ENCODE measurements at places on chromosomes 2 and 18.
A peak's percentile ranks its signal among the peaks of the same experiment; 100 is the strongest.

DNA sequence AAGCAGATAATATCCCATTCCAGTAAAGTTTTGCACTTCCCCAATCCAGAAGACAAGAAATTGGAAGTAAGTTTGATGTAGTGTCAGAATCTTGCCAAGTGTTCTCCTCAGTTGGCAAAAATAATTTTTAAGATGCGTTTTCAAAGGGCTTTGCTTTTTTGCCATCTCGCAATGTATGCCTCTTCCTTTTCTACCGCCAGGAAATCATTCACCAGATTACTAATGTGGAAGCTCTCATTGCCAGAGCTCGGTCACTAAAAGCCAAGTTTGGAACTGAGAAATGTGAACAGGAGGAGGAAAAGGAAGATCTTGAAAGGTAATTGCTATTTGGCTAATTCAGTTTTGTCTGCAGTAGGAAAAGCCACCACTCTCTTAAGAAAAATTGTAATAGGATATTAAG lies 110.7 kb downstream of the RAB3GAP1 start:
- no peak for DNase-seq

DNA sequence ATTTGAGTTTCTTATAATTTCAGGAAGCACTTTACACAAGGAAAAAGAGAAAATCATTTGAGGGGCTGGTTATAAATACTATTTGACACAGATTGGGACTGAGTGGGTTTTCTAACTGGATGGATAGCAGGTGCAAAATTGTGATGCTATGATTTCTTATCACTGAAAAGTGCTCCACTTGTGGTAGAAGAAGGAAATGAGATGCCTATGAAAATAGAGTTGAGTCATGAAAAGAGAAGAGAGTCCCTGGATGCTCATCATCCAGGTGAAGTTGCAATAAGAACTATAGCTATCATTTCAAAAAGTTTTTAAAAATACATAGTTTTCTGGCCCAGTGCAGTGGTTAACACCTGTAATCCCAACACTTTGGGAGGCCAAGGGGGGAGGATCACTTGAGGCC lies 39.4 kb upstream of the NFE2L2 start:
- DNase-seq, result no peak

- no peak for DNase-seq
These were observed 113.1 kb downstream of the ZNF532 start for GRCh38 chr18:58977801-58978200.

GRCh38 chr2:168438553-168438952 lies 17.5 kb upstream of the CERS6 start:
- no peak for DNase-seq

DNA sequence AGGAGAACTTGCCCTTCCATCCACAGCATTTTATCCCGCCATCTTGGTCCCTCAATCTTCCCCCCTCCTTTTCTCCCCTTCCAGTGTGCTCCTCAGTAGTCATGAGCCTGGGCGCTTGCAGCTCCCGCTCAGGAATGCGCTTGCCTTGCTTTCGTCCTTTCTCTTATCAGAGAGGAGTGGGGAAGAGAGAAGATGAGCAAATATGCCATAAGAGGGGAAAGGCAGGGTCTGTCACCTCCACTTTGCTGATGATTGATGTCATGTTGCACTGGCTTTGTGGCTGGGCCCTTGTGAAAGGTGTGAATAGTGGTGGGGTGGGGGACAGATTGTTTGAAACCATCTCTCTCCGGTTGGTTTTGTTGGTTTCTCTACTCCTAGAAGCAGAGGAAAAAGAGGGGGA lies 569.3 kb downstream of the TNS1 start:
- DNase-seq, result peak; percentile 44

DNA sequence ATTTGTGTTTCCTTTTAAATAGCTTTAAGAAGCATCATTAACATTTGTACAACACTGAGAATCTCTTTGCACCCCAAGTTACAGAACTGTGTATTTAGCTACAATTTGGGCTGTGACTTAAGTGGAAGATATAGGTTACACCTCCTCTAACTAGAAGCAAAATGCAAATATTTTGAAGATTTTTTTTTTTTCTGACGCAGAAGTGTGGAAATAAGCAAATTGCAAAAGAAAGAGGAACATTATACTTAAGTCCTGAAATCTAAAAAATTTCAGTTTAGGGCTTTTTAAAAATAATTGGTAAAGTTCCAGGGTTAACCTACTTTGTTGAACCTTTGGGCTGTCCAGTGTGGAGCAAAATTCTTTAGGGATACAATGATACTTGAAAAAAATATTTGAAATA lies 41.4 kb upstream of the RBMS1 start:
- no peak for DNase-seq

- no peak for DNase-seq
These were observed 68.6 kb downstream of the ZBTB7C start for GRCh38 chr18:48340560-48340959.

DNA sequence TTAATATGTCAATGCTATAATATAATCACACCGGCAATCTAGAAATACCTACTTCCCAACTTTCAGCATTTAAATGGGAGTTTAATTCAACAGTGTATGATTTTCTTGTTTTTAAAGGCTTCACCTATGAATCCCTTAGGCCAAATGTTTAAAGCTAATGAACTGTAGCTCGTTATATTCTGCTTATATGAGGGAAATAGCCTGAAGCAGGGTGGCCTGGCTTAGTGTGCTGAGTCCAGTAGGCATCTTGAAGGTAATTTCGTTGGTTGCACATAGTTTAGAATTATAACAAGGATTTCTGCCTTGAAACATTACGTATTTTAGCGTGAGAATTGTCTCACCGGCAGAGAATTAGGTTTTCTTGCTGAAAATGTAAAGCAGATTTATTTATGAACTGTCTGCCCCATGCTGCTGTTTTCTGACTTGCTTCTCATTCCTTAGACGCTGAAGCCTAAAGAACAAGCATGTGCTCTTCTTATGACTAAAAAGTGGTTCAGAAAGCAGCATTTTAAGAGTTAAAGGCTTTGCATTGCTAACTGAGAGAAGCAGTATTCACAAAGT lies 433.7 kb upstream of the RAB12 start:
- no peak for DNase-seq

DNA sequence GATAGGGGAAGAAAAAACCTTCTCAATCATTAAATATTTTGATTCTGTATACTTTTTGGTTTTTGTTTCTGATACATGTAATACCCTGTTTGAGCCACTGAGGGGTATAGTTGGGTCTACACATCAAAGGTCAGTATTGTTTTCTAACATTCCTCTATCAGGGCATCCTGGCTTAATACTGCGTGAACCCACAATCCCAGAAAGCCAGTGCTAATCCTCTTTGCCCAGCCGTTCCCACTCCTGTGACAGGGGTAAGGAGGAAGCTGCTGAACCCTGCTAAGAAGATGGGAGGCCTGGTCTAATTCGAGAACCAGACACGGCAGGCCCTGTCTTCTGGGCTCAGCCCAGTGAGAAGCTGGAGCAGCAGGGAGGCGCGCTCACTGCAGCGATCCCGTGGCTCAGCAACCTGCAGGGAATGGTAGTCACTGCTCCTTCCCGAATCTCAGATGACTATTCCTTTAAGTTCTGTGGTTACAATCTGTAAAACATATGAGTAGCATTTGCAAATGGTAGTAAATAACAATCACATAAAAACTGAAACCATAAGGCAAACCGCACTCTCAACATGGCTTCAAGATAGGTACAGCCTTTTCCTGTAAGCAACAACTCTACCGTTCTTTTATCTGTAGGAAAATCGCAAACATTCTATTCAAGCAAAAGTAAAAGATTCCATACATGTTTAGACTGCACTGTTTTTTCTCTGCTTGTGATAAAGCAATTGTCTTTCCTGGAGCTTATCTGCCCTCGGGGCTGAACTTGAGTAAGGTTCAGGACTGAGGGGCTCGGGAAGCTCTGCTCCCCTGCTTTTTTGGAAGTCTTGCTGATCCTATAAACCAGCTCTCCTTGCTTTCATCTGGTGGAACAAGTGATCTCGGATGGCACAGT lies 87.0 kb downstream of the EPB41L3 start:
- DNase-seq, result peak; percentile 39

- DNase-seq, result no peak
These were observed 120.1 kb downstream of the NUP35 start for GRCh38 chr2:183244300-183244844.

- DNase-seq, result peak; percentile 51
These were observed 210.3 kb downstream of the CYP26B1 start for GRCh38 chr2:71937396-71937795.
